ENCODE measurements at places on chromosomes 7 and 10.

- DNase-seq, result no peak
Measured at GRCh38 chr10:95504246-95504691, 56.9 kb downstream of the SORBS1 start.

GRCh38 chr10:95742485-95742884 is 13.5 kb upstream of the ENTPD1 start:
- DNase-seq, result peak; percentile 65

DNA sequence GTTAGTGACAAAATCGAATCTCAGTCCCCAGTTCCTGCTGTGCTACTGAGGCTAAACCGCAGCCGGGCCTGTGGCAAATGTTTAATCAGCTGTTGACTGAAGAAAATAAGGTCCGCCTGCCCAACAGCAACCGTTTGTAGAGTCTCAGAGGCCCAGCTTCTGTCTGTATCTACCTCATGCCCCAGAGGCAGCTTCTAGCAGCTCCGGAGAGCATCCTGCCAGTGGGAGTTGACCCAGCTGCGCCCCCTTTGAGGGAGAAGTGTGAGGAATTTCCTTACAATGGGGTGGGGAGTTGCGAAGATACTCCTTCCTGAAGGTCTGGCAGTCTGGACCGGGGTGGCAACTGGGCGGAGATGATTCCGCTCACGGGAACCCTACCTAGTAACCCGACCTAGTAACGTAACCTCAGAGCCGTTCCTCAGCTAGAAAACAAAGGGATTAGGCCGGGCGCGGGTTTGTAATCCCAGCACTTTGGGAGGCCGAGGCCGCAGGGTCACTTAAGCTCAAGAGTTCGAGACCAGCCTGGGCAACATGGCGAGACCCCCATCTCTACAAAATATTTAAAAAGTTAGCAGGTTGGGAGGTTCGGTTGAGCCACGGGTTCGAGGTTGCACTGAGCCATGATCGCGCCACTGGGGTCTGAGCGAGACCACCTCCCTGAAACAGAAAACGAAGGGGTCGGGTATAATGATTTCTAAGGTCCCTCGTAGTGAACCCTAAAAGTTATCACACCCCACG is 846 bp upstream of the ZNF775 start:
- peak; percentile 87 for DNase-seq

GRCh38 chr10:73997461-73997786 is 492 bp upstream of the VCL start:
- no peak for DNase-seq

GRCh38 chr7:151451626-151452571 is 12.0 kb upstream of the CRYGN start:
- no peak for DNase-seq
